ENCODE measurements at places on chromosomes 11 and 22.

- DNase-seq, result no peak
These were observed 19.5 kb upstream of the TESMIN start for GRCh38 chr11:68770781-68771180.

- peak; percentile 28 for DNase-seq
These were observed 1.5 kb downstream of the SLC35F2 start for GRCh38 chr11:107856981-107857517.

- no peak for DNase-seq
These were observed 388 bp downstream of the TMEM121B start for GRCh38 chr22:17120711-17121232.

- DNase-seq, result peak; percentile 55
These were observed 31.0 kb downstream of the CCDC34 start for GRCh38 chr11:27331981-27332380.

- DNase-seq, result no peak
These were observed 1.4 kb upstream of the CELSR1 start for GRCh38 chr22:46538814-46539160.

GRCh38 chr11:130206141-130206540 is 46.6 kb downstream of the ST14 start:
- no peak for DNase-seq

DNA sequence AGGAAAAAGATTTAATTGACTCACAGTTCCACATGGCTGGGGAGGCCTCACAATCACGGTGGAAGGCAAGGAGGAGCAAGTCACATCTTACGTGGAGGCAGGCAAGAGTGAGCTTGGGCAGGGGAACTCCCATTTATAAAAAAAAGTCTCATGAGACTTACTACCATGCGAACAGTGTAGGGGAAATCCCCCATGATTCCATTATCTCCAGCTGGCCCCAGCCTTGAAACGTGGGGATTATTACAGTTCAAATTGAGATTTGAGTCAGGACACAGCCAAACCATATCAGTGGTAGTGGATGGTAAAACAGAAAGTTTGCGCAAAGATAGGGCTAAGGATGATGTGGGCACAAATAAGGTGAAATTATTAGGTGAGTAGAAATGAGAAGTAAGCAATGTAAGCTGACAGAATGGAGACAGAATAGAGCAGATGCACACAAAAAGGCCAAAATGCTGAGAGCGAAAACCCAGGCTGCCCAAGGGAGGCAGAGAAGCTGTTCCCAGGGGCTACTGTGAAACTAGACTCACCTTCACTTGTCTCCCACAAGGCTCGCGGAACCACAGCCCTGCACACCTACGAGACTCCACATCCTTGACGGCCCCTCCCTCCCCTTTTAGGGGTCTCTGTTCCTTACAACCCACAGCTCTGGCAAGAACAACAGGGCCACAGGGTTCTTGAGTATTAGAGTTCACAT is 377.6 kb downstream of the CADM1 start:
- no peak for DNase-seq

DNA sequence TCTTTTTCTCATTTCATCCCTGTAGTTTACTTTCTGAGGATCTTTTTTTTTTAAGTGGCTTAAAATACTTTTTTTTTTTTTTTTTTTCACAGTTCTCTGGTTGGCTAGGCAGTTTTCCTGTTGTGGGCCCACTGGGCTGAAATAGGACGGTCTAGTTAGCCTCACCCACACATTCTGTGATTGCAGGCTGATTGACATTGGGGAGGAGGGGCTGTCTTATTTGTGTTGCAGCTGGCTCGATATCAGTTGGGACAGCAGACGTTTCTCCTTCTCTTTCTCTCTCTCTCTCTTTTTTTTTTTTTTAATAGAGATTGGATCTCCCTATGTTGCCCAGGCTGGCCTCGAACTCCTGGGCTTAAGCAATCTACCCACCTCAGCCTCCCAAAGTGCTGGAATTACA is 6.9 kb downstream of the BCR start:
- no peak for DNase-seq

- DNase-seq, result no peak
These were observed 40.5 kb downstream of the NCAM1 start for GRCh38 chr11:113001709-113002108.

DNA sequence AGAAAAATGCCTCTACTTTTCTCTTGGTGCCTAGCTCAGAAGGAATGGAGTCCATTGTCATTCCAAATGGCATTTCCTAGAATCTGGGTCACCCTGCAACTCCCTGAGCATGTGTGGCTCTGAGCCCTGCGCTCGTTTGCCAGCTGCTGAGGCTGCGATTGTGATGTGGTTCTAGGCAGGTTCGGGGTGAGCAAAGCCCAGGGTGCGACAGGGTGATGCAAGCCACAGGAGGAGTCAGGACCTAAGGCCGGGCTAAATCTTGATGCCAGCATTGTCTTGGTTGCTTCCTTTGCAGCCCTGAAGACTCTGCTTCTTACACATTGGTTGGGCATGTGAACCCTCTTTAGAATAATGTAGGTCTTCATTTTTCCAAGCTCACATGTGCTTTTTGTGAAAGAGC is 131.0 kb downstream of the MORC2 start:
- no peak for DNase-seq

GRCh38 chr11:57476757-57477506 is 16.6 kb downstream of the RTN4RL2 start:
- peak; percentile 36 for DNase-seq

DNA sequence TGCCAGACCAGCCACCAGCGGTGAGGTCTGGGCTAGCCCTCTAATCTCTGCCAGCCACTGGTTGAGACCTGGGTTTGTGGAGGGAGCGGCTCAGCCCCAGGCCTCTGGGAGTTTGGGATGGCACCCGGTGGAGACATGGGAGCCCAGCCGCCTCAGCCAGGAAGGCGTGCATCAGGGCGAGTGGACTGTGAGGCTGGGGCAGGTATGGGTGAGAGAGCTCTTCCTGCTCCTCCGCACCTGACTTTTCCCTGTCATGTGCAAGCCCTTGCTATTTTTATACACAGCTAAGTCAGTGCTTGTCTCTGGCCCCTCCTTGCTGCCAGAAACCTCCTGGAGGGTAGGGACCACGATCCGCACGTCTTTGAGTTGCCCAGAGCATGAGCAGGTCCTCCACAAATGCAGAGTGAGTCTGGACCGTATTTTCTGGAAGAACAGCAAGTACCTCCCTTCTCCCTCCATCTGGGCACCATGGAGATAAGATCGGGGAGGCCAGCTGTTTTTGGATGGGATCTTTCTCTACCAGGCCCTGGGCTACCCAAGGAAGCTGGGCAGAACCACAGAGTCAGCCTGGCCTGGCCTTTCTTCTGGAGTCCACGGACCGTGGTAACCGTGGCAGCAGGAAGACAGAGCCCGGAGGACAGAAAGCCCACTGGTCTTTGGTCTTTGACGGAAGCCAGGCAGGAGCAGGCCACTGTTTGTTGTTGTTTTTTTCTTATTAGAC is 53.3 kb downstream of the IGLL1 start:
- DNase-seq, result no peak

GRCh38 chr11:69165775-69166174 is 10.0 kb downstream of the SMIM38 start:
- no peak for DNase-seq

- no peak for DNase-seq
These were observed 26.5 kb downstream of the TRIM77 start for GRCh38 chr11:89736566-89736965.

DNA sequence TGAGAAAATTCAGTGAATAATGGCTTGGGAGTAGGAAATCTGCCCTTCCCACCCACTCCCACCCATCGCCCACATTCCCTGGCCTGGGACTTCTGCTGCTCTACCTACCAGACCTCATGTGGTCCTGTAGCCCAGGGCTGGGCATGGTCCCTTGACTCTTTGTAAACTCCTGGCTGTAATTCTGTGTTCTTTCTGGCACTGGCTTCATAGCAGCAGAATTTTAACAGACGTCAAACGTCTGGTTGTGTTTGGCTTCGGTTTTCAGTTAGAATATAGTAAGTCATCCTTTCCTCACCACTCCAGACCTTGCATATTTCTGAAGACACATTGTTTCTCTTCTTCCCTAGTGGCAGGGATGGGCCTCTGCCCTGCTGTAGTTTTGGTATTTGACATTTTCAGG is 210.6 kb downstream of the CSNK2A3 start:
- no peak for DNase-seq

DNA sequence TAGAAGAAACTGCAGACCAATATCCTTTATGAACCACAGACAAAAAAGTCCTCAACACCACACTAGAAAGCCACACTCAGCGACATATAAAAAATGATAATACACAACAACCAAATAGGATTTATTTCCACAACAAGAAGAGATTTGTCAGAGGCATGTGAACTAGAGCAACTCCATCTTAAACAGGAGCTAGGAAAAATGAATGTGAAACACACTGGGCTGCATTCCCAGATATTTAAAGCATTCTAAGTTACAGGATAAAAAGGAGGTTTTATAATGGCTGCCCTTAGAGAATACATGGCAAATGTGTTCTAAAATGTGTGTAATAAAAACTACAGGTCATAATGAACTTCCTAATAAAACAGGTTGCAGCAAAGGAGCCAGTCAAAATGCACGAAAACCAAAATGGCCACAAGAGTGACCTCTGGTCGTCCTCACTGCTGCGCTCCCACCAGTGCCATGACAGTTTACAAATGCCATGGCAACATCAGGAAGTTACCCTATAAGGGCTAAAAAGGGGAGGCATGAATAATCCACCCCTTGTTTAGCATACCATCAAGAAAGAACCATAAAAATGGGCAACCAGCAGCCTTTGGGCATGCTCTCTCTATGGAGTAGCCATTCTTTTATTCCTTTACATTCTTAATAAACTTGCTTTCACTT is 21.8 kb downstream of the XKR3 start:
- DNase-seq, result no peak

GRCh38 chr11:106021967-106022794 is at the start of gene MSANTD4:
MSANTD4 (minus strand) TSS chr11:106022240; CDS start chr11:106010917, 11,323 bp downstream.
- peak; percentile 100 for DNase-seq

DNA sequence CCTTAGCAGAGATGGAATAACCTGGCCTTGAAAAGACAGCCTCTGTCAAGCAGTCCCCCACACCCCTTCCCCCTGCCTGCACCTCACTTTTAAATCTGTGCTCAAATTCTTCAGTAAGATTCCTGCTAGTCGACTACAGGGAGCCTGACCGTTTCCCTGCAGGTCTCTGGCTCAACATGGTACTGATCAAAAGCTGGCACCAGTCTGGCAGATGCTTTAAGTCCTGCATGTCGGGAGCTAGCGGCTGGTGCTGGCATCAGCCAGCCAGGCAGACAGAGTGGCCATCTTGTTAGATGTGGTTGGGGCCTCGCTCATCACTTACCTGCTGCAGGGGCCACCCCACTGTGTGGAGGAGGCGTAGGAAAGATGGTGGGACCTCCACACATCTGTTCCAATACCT is 204.4 kb upstream of the SORL1-AS1 start:
- no peak for DNase-seq

DNA sequence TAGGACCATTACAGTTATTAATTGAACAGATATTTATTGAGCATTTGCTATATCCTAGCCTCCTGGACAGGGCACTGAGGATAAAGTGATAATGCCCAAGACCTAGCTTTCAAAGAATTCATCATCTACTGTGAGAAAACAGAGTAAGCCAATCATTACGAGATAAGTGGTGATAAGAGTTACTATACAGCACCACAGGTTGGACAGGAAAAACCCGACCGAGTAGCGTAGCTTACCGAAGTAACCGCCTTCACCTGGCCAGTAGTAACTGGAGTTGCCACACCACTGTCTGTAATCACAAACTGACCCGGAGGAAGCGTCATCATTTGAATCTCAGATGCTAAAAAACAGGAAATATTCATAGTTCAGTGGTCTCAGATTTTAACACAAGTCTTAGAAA is 10.0 kb upstream of the NFRKB start:
- no peak for DNase-seq

DNA sequence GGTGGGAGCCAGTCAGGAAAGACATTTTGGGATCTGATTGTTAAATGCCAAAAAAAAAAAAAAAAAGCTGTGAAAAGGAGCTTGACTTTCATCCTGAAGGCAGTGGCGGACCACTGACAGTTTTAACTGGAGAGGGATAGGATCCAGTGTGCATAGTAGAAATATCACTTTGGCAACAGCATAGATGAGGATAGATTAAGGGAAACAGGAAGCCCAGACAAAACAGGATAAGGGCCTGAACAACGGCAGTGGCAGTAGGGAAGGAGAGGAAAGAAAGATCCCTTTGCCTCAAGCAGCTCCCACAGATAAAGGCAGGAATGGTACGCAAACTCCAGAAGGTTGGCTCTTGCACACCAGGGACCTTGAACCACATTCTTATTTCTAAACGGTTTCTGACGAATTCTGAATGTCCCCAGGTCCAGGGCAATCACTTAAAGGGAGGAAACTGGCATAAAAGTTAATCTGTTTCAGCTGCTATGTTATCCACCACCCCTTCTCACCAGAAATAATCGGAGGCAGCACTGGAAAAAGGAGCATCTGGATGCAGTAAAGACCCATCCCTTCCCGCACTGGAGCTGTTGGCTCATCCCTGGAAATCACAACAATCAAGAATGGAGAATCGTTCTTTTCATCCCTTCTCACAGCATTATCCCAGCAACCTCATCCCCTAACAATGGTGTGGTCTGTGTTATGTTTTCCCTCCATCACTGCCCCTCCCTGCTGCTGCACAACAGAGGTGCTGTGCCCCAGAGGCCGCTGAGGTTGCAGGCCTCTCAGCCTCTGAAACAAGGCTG is 99.1 kb downstream of the GAB2 start:
- no peak for DNase-seq

DNA sequence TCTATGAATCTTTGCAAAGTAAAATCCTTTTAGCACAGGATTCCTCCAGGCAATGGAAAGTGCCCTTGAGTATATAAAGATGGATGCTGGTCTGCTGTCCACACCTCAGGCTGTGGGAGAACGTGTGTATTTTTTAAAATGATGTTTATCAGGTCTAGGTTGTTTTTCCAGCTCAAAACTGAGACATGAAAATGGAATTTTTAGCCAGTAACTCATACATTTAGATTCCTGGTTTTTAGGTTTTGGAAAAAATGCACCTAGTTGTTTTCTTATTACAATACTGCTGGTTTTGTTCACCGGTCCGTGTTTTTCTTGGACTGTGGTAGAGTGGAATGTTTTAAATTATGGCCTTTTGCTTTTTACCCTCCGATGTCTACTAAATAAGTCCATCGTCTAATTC is 554.7 kb downstream of the SOX6 start:
- DNase-seq, result no peak

DNA sequence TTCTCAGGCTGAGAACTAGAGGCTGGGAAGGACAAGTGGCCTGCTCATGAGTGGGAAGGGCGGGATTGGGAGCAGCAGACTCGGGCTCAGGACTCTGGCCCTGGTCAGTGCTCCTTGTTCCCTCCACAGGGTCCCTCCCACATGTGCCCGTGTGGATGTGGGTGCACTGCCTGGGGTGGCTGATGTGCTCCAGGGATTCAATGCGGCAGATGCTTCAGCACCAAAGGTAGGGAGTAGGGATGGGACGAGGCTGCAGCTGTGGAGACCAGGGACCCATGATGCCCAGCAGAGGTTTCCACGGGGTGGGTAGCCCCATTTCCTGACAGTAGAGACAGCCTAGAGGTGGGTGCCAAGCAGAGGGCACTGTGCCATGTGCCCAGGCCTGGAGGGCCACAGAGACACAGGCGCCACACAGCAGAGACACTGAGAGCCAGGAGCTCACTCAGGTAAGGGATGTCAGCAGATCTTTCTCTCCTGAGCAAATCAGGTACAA is 89.5 kb downstream of the GGTLC2 start:
- DNase-seq, result no peak

Data from mesenchymal stem cell (in vitro differentiated cells and primary cell).